ENCODE measurements at places on chromosomes 3 and 15.

DNA sequence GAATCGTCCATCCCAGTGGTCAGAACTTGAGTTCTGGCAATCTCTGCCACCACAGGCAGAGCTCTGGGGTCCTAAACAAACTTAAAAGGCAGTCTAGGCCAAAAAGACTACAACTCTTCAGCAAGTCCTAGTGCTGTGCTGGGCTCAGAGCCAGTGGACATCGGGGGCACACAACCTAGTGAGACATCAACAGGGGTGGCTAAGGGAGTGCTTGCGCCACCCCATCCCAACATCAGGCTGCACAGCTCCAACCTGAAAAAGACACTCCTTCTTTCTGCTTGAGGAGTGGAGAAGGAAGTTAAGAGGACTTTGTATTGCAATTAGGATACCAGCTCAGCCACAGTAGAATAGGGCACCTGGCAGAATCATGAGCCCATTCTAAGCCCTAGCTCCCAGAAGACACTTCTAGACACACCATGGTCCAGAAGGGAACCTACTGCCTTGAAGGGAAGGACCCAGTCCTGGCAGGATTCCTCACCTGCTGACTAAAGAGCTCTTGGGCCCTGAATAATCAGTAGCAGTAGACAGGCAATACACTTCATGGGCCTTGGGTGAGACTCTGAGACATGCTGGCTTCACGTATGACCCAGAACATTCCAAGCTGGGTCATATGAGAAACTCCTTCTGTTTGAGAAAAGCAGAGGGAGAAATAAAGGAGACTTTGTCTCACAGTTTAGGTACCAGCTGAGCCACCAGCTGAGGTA is 72.0 kb downstream of the TFDP2 start:
- no peaks in the 10 kb centered on the region for H3K27me3 ChIP-seq
- H3K4me3 ChIP-seq, result no peak overlapping the region

DNA sequence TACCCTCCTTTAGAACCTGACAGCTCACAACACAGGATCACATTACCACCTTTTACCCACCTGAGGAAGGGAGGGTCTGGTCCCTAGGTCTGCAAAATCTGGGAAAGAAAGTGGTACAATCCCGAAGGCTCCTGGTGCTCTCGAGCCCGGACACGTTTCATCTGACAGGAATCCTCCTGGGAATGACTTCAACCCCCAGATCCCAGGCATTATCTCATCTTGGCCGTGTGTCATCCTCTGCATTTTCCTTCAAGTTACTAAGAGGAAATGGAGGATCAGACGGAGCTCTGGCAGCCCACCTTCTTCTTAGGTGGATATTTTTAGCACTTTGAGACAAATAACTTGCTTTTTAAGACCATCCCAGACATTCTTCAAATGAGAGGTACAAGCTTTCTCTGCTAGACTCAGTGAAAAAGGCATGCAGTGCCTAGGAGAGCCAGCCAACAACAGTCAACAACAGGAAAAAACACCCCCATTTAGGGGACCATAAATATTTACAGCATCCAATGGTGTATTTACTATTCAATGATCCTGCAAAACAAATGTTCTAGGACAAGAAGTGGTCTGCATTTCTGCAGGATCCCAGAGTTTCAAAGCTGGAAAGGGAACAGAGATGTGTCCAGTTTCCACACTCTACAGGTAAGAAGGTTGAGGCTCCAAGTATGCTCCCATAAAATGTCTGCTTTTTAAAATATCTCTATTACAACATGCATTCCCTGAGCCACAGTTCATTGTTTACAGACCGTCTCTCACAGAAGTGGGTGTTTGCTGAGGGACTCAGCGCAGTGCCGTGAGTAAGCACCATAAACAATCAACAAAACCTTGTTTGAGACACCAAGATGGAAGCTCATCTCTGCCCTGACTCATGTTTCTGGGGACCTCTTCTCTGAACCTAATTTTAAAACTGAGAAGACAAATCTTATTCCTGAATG is 38.3 kb upstream of the ARHGEF3 start:
- no peak overlapping the region for H3K27ac ChIP-seq
- no peaks in the 10 kb centered on the region for H3K36me3 ChIP-seq
- H3K27me3 ChIP-seq, result no peaks in the 10 kb centered on the region
- no peak for DNase-seq
- no peak overlapping the region for H3K4me3 ChIP-seq

DNA sequence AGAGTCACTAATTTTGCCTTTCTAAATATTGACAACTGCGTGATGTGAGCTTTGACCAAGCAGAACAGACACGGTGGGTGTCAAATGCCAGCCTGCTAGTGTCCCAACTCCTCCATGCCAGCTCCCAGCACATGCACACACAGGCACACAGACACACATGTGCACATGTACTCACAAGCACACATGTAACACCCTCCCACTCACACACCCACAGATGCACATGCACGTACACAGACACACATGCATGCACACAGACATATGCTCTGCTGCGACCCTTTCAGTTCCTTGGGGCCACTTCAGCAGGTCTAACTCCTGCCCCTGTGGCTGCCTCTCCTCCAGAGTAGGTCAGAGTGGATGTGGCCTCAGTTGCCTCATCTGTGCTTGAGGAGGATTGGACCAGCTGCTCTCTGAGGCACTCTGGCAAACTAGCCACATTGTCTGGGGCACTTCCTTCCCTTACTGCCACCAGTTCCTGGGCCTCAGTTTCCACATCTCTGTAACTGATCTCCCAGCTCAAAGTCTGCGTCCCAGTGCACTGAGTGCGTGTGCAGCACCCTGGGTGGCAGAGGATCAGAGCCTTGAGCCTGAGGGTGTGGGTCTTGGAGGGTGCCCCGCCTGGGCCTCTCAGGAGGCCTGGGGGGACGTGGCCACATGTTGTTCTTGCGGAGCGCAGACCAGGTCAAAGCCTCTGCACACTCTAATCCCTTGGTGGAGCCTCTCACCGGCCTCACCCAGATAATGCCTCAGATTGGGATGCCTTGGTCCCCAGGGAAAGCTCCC is 55.0 kb upstream of the PRR23E start:
- H3K27ac ChIP-seq, result no peak overlapping the region
- peaks cover 6% of the 10 kb centered on the region for H3K4me1 ChIP-seq
- no peaks in the 10 kb centered on the region for H3K36me3 ChIP-seq
- no peak for DNase-seq
- no peak overlapping the region for H3K4me3 ChIP-seq

DNA sequence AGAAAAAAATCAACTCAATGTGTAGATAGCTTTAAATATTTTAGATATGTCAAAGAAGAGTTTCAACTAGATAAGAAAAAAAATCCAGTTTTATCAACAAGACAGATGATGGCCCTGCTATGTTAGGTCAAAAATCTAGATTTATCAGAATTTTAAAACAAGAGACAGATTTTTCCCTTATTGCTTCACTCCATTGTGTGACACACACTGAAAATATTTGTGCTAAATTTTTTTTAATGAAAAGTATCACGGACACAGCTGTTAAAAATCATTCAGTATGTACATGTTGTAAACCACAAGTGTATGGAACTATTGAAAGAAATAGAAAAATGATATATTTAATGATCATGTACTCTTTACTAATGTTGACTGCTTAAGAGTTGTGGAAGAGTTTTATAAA is 43.6 kb downstream of the FOXB1 start:
- no peak overlapping the region for H3K27ac ChIP-seq
- H3K36me3 ChIP-seq, result peaks cover 1% of the 10 kb centered on the region
- DNase-seq, result no peak
- peaks cover 21% of the 10 kb centered on the region for H3K4me1 ChIP-seq
- no peak overlapping the region for H3K4me3 ChIP-seq

DNA sequence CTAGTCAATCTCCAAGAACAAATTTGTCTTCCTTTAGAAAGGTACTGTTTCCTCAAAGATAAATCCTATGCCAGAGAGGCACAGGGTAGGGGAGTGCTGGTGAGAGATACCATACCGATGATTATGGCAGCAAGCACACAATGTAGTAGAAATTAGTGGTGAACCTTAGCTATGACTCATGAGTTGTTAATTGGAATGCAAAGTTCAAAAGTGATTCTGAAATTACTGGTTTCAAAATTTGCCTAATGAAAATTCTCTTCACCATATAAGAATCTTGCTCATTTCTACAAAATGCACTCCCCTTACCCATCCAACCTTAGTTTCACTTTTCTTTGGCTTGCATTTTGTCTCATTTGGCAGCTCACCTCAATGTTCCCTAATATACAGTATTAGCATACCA is 139.5 kb upstream of the SLC2A2 start:
- H3K27ac ChIP-seq, result peak overlapping the region; percentile 73
- DNase-seq, result peak; percentile 32
- H3K36me3 ChIP-seq, result peaks cover 40% of the 10 kb centered on the region
- H3K4me3 ChIP-seq, result peak overlapping the region; percentile 33
- no peaks in the 10 kb centered on the region for H3K27me3 ChIP-seq

DNA sequence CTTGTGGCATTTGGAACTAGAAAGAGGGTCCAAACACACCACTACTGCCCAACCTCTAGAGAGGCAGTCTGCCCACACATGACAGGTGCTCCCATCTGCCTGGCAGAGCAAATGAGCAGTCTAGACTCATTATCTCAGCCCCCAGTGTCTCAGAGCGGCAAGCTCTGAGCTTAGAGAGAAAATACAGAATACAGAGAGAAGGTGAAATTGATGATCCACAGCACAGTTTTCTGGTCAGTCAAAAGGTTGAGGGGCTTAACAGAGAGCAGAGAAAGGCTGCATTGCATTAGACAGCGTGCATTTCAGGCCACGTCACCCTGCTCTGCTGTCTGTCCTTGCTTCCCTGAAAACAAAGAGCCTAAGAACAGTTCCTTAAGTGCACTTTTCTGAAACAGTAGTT is 135.1 kb downstream of the KCNMB2 start:
- no peak overlapping the region for H3K4me3 ChIP-seq
- no peaks in the 10 kb centered on the region for H3K27me3 ChIP-seq
- peaks cover 5% of the 10 kb centered on the region for H3K4me1 ChIP-seq
- H3K27ac ChIP-seq, result no peak overlapping the region

- DNase-seq, result peak; percentile 8
- H3K27ac ChIP-seq, result peak overlapping the region; percentile 79
- H3K4me1 ChIP-seq, result peaks cover 62% of the 10 kb centered on the region
- no peaks in the 10 kb centered on the region for H3K27me3 ChIP-seq
- no peak overlapping the region for H3K4me3 ChIP-seq
- peaks cover 26% of the 10 kb centered on the region for H3K36me3 ChIP-seq
These were observed 10.3 kb downstream of the U2SURP start for GRCh38 chr3:143011705-143012104.

- no peaks in the 10 kb centered on the region for H3K36me3 ChIP-seq
- H3K4me3 ChIP-seq, result no peak overlapping the region
- H3K27ac ChIP-seq, result no peak overlapping the region
- no peaks in the 10 kb centered on the region for H3K27me3 ChIP-seq
- H3K4me1 ChIP-seq, result peaks cover 13% of the 10 kb centered on the region
These were observed 168.6 kb downstream of the SHQ1 start for GRCh38 chr3:72679540-72680198.

- DNase-seq, result no peak
- H3K4me3 ChIP-seq, result no peak overlapping the region
- no peaks in the 10 kb centered on the region for H3K36me3 ChIP-seq
- H3K27ac ChIP-seq, result no peak overlapping the region
These were observed 47.7 kb downstream of the MGLL start for GRCh38 chr3:127774647-127775046.

DNA sequence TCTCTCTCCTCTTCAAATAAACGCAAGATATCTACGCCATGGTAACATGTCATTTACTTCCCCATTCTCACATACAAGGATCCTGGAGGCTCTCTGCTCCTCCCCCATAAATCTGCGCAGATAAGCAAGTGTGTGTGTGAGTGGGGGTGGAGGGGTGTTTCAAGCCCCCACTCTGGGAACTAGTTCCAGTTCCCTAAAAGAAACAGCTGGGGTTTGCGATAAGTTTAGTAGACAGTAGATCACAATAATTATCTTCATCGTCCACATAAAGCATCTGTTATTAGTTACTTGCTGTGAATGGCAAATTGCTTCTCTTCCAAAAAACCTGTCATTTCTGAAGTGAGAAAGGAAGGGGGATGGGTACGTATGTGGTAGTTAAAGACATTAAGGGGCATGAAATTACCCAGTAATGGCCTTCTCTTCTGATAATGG is 79.8 kb downstream of the RBPMS2 start:
- peaks cover 50% of the 10 kb centered on the region for H3K4me1 ChIP-seq
- H3K4me3 ChIP-seq, result no peak overlapping the region
- DNase-seq, result no peak
- no peaks in the 10 kb centered on the region for H3K27me3 ChIP-seq

DNA sequence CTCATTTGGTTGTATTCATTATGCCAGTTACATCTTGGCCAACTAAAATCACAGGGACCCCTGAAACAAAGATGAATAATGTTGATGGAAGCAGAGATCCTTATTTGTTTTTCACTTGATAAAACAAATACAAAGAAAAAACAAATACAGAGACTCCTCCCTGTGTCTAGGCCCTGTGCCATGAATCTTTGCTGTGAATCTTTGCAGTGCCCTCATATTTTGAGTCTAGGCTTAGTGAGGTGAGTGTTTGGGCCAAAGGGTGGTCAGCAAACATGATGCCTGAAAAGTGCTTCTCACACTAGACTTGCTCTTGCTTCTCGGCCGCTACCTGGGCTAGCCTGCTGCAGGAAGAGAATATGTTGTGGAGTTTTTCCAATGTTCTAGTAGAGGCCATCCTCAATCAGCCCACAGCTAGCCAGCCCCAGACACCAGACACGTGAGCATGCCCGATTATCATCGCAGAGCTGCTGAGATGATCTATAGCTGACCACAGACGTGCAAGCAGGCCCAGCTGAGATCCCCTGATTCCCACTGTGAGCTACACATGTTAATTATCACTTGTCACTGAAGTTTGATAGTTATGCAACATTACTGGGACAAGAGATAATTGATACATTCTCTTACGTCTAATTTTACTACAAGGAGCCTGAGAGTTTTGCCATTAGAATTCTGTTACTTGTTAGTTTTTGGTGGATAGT is 191.4 kb downstream of the THRB start:
- no peak for DNase-seq
- H3K4me3 ChIP-seq, result no peak overlapping the region
- H3K36me3 ChIP-seq, result no peaks in the 10 kb centered on the region
- peaks cover 8% of the 10 kb centered on the region for H3K27me3 ChIP-seq
- H3K27ac ChIP-seq, result no peak overlapping the region

DNA sequence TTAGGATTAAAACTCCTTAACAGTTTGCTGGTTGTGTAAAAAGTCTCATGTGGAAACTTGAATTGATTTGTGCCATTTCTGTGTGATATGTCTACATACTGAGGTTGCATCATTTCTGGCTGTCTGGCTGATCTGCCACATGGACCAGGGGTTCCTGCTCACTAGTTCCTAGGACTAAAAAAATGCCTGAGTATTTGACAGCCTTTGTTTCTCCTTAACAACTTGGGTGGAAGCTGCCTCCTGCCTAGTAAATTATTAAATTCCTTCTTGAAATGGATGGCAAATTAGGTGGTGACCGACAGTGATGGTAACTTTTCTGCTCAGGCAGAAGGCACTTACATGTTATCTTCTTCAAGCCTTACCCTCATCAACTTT is 226.9 kb upstream of the MRPL3 start:
- H3K36me3 ChIP-seq, result no peaks in the 10 kb centered on the region
- DNase-seq, result no peak
- peaks cover 15% of the 10 kb centered on the region for H3K4me1 ChIP-seq
- no peak overlapping the region for H3K4me3 ChIP-seq
